NCI-H524 treated with DMSO at 0.1 percent for 48 hours (cell line): ENCODE measurements at places on chromosomes 12 and 14.

- DNase-seq = no peak
These were observed 141.9 kb upstream of the BMP4 start for GRCh38 chr14:54098536-54098935.

GRCh38 chr12:49233842-49234526, 30.9 kb upstream of the TUBA1C start:
- no peak for DNase-seq

DNA sequence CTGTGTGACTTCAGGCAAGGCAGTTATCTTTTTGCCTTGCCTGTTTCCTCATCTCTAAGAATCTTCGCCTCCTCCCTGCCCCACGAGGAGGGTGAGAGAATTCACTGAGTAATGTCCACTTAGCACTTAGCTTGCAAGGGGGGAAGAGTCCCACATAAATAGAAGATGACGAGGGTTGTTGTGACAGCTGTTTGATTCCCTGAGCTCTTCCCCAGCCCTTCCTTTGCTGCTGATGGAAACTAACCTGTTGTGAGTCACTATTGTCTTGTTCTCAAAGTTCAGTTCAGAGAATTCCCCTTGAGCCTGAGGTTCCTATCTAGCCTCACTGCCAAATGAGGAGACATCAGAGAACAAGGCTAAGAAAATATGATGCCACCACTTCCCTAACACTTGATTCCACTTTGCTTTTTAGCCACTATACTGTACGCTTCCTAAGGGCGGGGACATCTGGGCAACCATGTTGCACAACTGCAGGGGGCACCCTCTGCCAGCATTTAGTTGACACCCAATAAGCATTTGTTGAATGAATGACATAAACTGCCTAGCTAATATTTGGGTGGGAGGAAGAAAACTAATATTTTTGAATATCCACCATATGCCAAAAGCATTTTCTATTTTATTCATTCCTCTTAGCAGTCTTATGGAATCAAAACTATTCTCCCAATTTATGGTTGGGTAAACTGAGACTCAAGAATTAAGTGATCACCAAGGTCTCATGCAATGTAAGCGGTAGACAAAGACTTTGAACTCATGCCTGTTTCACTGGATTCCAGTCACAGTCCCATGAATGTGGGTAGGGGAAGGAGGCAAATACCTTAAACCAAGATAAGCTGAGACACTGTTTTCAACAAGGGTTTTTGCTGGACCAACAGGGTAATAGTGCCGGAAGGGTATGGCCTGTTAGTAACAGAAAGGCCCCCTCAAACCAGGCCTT, 77.6 kb downstream of the ZFP36L1 start:
- DNase-seq = no peak

DNA sequence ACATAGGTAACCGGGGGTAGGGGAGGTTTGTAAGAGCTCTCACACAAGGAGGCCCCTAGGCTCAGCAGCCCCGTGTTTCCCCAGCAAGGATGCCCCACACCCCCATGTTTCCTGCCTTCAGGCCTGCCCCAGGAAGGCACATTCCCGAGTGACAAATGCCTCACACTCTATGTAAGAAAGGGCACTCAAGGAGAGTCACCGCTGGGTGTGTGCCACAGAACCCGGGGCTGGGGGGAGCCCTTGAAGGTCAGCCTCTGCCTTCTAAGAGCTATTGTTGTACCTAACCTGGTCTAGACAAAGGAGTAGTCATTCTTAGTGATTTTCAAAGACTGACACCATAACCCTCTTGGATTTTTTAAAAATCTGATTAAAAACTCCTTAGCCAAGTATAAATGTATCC, 333.6 kb downstream of the DPF3 start:
- no peak for DNase-seq

DNA sequence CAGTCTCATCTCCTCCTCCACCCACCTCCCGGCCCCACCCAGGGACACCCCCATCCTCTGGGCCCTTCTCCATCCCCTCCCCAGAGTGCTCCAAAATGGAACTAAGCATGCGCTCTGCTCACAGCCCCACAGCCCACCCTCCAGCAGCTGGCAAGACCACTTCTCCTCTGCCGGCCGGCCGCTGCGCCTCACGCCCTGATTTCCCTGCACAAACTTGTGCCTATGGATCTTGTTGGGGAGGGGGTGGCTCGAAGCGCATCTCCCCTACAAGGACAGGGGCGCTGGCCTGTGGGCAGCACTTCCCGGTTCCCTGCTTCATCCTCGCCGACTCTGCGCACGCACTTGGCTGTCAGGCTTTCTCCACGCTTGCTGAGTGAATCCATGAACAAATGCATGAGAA, 19.5 kb upstream of the NUDT14 start:
- no peak for DNase-seq

DNA sequence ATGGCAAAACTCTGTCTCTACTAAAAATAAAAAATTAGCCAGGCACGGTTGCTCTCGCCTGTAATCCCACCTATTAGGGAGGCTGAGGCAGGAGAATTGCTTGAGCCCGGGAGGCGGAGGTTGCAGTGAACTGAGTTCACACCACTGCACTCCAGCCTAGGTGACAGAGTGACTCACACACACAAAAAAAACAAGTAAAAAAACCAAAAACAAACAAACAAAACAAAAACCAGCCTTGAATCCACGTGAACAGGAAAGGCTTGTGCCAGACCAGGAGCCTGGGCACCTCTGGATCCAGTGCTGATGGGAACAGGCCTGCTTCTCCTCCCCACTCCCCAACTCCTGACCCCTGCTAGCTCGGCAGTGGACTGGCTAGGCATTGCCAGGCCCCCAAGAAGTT, 3.5 kb downstream of the FOXN4 start:
- no peak for DNase-seq

DNA sequence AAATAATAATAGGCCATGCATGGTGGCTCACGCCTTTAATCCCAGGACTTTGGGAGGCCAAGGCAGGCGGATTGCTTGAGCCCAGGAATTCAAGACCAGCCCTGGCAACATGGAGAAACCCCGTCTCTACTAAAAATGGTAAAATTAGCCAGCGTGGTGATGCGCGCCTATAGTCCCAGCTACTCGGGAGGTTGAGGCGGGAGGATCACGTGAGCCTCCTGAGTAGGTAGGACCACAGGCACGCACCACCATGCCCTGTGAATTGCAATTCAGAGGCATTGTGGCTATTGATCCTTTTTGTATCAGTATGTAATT, 2.3 kb downstream of the ARHGDIB start:
- no peak for DNase-seq

DNA sequence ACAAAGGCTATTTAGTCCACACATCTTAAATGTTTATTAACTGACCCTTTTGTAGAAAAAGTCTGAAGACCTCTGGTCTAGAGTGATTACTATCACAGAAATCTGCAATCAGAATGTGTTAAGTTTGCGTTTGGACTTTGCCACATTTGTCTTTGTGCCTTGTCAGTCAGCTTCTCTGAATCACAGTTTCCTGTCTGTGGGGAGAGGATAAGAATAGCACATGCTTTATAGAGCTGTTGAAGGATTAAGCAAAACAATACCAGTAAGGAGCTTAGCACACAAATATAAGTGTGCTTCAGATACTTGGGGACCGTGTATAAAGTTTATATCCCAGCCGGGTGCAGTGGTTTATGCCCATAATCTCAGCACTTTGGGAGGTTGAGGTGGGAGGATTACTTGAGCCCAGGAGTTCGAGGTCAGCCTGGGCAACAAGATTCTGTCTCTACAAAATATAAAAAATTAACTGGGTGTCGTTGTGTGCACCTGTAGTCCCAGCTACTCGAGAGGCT, 63.0 kb upstream of the BTG1 start:
- peak; percentile 79 for DNase-seq

DNA sequence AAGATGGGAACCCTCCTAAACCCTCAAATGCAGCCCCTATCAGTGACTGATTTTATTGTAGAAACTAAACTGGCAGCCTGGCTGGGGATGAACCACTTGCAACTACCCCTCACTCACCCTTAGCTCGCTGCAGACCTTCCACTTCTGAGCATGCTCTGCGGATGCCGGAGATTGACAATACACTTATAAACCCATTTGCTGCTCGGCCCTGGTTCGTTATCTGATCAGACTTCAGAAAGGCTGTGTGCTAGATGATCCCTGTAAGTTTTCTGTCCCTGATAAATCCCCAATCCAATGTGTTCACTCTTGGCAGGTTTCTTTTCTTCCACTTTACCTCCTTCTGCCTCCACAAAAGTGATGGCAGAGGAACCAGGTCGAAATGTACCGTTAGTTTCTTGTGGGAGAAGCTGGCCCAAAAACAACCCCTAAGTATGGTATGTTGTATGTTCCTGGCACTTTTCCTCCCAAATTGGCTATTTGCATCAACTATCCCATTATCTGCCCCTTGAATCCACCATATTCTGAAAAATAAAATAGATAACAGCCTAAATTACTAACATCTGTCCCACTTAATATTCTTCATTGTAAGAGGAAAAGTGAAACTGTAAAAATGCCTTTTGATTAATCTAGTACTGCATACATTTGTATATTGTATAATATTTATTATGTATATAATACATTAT, 18.8 kb downstream of the RPH3A start:
- no peak for DNase-seq

- no peak for DNase-seq
These were observed 9.2 kb downstream of the PRPH start for GRCh38 chr12:49304161-49304560.

GRCh38 chr14:72404106-72404774, 472.0 kb downstream of the RGS6 start:
- no peak for DNase-seq

GRCh38 chr14:74786796-74787315, 23.7 kb downstream of the YLPM1 start:
- no peak for DNase-seq

DNA sequence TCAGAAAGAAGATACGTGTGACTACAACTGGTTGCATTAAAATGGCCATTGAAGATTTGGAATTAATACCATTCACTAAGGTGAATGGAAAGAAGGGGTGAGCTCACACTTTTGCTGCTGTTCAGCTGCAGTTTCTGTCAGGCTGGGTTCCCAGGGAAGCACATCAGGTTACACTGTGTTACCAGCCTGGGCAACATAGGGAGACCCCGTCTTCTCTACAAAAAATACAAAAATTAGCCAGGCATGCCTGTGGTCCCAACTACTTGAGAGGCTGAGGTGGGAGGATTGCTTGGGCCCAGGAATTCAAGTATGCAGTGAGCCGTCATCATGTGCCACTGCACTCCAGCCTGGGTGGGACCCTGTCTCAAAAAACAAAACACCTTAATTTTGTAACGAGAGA, 12.9 kb upstream of the ZCCHC8 start:
- DNase-seq = no peak

GRCh38 chr14:27384124-27384523, 786.3 kb upstream of the NOVA1 start:
- no peak for DNase-seq

DNA sequence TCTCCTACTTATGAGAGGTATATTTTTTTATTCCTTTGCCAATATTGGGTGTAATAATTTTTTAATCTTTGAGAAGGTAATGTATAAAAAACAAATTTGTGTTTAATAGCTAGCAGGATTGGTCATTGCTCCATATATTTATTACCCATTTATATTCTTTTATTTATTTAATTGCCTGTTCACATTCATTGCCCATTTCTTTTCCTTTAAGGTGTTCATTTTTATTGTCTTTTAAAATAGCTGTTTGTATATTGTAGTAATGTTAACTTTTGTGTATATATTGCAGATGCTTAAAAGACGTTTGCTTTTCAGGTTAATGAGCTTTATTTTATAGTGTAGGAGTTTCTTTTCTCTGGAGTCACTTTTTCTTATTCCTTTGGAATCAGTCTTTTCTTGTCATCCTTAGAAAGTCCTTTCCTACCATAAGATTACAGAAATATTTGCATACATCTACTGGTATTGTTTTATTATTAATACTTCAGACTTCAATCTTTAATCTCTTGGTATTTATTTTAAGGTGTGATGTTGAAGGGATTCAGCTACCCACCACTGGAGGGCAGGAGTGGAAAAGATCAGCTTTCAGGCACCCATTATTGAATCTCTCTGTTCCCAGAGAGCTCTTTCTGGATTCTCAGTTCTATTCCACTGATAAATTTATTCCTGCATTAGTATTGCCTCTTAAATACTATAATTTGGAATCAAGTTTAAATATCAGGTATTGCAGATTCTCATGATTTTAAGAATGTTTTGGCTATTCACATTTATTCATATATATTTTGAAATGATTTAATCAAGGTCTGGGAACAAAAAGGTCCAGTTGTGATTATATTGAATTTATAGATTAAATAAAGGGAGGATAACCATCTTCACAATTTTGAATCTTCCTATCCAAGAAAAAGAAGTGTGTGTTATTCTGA, 17.3 kb downstream of the PPM1A start:
- DNase-seq = peak; percentile 49

- DNase-seq = no peak
These were observed 3.0 kb downstream of the IFI27 start for GRCh38 chr14:94113490-94113889.

GRCh38 chr14:103442288-103442687, 57.1 kb downstream of the MARK3 start:
- DNase-seq = peak; percentile 9

DNA sequence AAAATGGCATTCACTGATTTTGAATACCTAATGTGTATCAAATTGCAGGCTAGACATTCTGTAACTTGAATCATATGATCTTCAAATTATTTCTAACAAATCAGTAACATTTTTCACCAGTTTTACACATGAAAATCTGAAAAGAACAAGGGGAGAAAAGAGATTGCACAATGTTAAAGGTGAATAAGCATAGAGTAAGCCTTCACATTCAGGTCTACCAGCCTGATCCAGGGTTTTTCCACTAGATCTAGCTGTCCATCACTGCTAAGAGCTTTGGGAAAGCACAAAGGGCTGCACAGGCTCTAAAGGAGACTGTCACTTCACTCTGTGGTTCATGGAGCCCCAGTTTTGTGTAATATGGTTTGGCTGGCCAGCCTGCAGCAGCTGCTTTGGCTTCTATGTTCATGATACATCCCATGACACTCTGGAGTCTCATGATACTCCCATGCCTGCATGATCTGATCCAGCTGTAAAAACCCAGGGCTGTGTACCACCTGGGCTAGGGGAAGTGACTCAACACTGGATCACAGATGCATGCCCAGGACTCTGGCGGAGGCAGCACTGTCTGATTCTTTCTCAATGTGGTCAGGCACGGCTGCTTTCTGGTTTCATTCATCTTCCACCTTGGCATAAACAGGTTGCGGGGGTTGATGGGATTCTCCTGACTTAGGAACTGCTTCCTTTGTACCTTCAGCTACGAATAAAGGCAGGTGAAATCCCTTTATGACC, 859.7 kb downstream of the GALC start:
- no peak for DNase-seq

DNA sequence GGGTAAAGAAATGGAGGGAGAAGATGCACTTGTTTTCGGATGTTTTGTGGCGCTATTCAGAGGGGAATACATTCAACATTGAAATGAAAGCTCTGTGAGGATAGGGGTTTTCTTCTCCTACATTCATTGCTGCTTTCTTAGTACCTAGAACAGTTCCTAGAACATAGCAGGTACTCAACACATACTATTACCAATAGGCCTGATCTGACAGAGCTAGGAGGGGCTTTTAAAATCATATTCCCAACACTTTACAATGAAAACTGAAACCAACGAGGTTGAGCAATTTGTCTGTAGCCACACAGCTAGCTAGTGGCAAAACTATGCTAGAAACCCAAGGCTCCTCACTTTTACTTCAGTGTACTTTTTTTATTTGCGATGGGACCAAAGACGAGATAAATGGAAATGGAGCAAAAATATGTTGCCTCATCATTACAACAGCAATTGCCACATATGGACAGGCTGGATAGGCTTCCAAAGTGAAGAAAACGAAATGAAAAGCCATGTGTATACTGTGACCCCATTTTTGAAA, 23.1 kb upstream of the IL22 start:
- DNase-seq = no peak
